Activated naive CD4-positive, alpha-beta T cell treated with anti-CD3 and anti-CD28 coated beads for 36 hours (primary cell): ENCODE measurements at places on chromosomes 3 and 15. TPM values are rescaled to one million over a fixed set of nuclear protein-coding genes. Genes with fewer than 3 reads are reported as not detected.

ADGRG7 gene
- not detected for total RNA-seq

- H3K4me1 ChIP-seq, result no peaks in the 10 kb centered on the region
- H3K4me3 ChIP-seq, result no peak overlapping the region
- H3K27me3 ChIP-seq, result no peaks in the 10 kb centered on the region
- H3K36me3 ChIP-seq, result peaks cover 4% of the 10 kb centered on the region
- H3K27ac ChIP-seq, result no peak overlapping the region
- no peak for DNase-seq
These were observed 252.1 kb downstream of the RPLP1 start for GRCh38 chr15:69704700-69705099.

TMEM62 gene
- 6.6 TPM for total RNA-seq

DNA sequence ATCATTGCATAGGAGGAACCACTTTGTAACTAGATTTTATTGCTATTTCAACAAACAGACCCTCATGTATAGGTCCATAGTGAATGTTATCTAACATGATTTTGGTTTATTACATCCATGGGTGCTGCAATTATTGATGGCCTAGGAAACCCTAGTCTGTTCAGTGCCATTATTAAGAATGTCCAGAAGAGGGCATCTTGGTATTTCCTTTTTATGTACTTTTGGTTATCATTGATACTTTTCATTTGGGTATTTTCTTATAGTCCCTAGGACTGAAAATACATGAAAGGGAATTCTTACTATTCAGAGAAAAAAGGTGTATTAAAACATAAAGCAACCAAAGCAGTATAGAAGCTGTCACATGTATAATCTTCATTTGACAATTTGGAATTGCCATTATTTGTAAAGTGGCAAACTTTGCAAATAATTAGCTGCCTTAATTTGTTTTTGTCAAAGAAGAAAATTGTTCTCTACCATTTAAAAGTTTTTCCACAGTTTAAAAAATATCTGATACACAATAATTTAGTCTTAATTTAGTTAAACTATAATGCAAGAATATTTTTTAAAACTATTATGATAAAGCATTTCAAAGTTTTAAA is 48.7 kb downstream of the CNOT10 start:
- no peaks in the 10 kb centered on the region for H3K27me3 ChIP-seq
- no peak for DNase-seq
- no peak overlapping the region for H3K27ac ChIP-seq
- H3K36me3 ChIP-seq, result peaks cover 20% of the 10 kb centered on the region
- no peak overlapping the region for H3K4me3 ChIP-seq

DNA sequence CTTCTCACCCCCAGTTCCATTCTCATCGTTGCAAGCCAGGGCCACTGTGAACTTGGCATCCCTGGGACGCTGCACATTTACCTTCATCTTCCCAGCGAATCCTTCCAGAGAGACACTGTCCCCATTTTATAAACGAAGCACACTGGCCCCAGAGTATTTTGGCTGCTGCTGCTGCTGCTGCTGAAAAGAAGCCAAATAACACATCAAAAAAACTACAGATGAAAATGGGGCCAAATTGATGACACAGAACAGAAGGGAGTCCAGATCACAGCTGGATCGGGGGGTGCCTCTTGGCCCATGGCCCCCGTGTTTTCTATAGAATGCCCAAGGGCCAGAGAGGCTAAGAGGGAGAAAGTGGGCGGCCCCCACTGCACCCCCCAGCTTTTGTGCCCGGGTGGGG is 221.0 kb upstream of the IGF1R start:
- no peak for DNase-seq
- peaks cover 3% of the 10 kb centered on the region for H3K4me1 ChIP-seq
- no peak overlapping the region for H3K27ac ChIP-seq
- H3K27me3 ChIP-seq, result peaks cover 60% of the 10 kb centered on the region
- H3K4me3 ChIP-seq, result no peak overlapping the region
- no peaks in the 10 kb centered on the region for H3K36me3 ChIP-seq

GRCh38 chr3:143510601-143511000 is 337.7 kb downstream of the SLC9A9 start:
- H3K27ac ChIP-seq, result no peak overlapping the region
- no peaks in the 10 kb centered on the region for H3K36me3 ChIP-seq
- H3K4me1 ChIP-seq, result peaks cover 5% of the 10 kb centered on the region
- no peaks in the 10 kb centered on the region for H3K27me3 ChIP-seq
- peak; percentile 10 for DNase-seq

SERINC4 gene
- total RNA-seq, result 0.14 TPM

DNA sequence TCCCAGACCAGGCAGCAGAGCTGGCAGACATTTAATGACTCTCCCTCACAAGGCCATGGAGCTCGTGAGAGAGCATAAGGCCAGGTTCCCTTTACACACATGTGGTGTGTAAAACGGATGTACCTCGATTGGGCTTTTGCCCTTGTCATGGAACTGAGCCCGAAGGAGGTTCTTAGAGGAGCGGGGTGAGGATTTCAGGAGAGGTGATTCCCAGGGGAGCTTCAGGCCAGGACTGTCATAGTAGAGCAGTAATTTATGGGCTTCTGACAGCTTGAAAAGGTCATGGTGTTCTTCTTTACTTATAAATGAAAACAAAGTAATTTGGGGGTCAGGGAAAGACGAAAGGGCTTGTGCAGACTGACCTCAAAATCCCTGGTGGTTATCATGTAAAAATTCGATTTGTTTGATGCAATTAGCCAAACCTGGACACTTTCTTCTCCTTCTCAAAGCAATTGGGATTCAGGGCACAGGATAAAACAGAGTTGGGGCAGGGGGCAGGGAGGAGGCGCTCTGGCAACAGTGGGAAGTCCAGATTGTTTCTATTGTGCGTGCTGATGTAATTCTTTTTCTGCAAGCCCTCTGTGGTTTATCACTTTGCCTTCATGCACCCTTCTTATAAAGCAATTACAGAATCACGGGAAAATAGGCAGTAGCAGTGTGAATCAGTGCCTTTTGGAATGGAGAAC is 51.0 kb downstream of the CACNA1D start:
- H3K4me3 ChIP-seq, result no peak overlapping the region
- H3K27ac ChIP-seq, result no peak overlapping the region
- H3K4me1 ChIP-seq, result peaks cover 6% of the 10 kb centered on the region

DNA sequence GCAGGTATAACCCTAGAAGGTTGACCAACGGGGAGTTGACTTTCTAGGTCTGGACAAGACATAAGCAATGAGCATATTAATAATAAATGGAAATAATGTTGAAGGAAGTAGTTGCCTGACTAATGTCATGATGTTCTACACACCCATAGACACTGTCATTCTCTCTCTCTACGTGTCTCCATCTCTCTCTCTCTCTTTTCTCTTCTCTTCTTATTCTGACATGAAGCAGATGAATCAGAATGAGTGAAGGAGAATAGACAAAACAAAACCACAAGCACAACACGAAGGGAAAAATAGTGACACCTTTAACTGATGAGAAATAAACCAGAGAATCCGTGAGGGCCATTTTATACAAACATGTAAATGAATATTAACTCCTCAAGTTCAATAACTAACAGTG is 26.7 kb upstream of the CCDC80 start:
- DNase-seq, result no peak
- H3K4me3 ChIP-seq, result no peak overlapping the region
- H3K4me1 ChIP-seq, result peaks cover 12% of the 10 kb centered on the region
- no peaks in the 10 kb centered on the region for H3K36me3 ChIP-seq

PLA2G4B gene
- 9.7 TPM for total RNA-seq

DNA sequence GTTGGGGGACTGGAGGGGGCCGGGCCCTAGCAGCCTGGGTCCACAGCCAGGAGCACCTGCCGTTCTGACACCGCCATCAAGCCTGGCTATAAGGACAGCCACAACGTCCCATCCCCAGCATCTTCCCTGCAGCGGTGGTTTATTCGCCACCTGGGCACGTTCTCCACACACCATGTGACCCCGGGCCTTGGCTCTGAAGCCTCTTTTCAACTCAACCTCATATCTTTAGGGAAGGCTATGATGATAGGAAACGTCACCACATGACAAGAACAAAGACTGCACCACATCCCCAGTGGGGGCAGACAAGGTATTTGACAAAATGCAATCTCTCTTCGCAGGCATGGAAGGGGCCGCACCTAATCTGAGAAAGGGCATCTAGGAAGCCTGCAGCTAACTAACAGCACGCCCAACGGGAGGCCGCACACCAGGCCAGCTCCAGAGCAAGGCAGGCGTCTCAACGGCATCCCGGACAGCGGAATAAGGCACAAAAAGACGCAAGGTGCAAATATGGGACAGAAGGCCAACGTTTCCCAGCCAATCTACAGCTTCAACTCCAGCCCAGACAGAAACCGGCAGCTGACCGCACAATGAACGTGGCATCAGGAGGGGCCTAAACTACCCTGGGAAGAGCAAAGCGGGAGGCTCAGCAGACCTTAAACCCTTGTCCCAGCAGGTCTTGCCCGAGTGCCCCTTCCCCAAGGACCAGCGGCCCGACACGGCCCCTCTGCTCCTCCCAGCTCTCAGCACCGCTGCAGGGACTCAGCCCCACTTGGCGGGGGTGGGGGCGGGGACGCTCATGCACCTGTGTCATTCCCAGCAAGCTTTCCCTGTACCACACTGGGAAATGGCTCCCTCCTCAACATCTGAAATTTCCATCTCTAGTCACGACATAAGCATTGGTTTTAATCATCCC is 41.9 kb downstream of the NIPA2 start:
- no peaks in the 10 kb centered on the region for H3K4me1 ChIP-seq
- H3K27ac ChIP-seq, result no peak overlapping the region
- H3K4me3 ChIP-seq, result no peak overlapping the region
- no peak for DNase-seq

GRCh38 chr3:108180194-108180593 is 42.0 kb downstream of the IFT57 start:
- H3K27me3 ChIP-seq, result no peaks in the 10 kb centered on the region
- H3K36me3 ChIP-seq, result peaks cover 8% of the 10 kb centered on the region
- H3K27ac ChIP-seq, result no peak overlapping the region

GRCh38 chr15:71899674-71900073 is 89.3 kb downstream of the NR2E3 start:
- no peak for DNase-seq
- H3K27ac ChIP-seq, result no peak overlapping the region
- no peak overlapping the region for H3K4me3 ChIP-seq
- peaks cover 22% of the 10 kb centered on the region for H3K36me3 ChIP-seq
- no peaks in the 10 kb centered on the region for H3K27me3 ChIP-seq
- no peaks in the 10 kb centered on the region for H3K4me1 ChIP-seq

POU1F1 gene
- total RNA-seq, result not detected

- no peak for DNase-seq
- no peaks in the 10 kb centered on the region for H3K36me3 ChIP-seq
- H3K27me3 ChIP-seq, result peaks cover 2% of the 10 kb centered on the region
- no peak overlapping the region for H3K4me3 ChIP-seq
- no peak overlapping the region for H3K27ac ChIP-seq
- no peaks in the 10 kb centered on the region for H3K4me1 ChIP-seq
These were observed 389.0 kb upstream of the THBS1 start for GRCh38 chr15:39191871-39192291.

- no peaks in the 10 kb centered on the region for H3K4me1 ChIP-seq
- no peak overlapping the region for H3K27ac ChIP-seq
- H3K36me3 ChIP-seq, result peaks cover 2% of the 10 kb centered on the region
- H3K4me3 ChIP-seq, result no peak overlapping the region
- no peaks in the 10 kb centered on the region for H3K27me3 ChIP-seq
These were observed 63.9 kb downstream of the TNFAIP8L3 start for GRCh38 chr15:51030649-51031316.

PAK6 gene
- not detected for total RNA-seq

DNA sequence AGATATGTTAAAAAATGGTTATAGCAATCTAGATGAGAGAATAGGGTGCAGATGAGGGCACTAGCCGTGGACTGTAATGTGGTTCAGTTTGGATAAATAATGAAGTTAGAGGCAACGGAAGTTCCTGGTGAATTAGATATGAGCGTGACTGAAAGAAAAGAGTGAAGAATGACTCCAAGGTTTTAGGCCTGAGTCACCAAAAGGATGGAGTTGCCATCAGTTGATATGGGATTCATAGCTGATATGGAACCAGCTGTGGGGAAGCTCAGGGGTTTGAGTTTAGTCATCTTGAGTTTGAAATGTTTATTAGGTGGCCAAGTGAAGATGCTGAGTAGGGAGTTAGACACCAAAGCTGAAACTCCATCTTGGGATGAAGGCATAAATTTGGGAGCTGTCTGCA is 66.2 kb downstream of the SSR3 start:
- DNase-seq, result no peak
- H3K4me1 ChIP-seq, result peaks cover 18% of the 10 kb centered on the region
- H3K27me3 ChIP-seq, result no peaks in the 10 kb centered on the region
- no peak overlapping the region for H3K4me3 ChIP-seq
- no peak overlapping the region for H3K27ac ChIP-seq

- H3K27ac ChIP-seq, result no peak overlapping the region
- no peaks in the 10 kb centered on the region for H3K36me3 ChIP-seq
- no peak for DNase-seq
- no peaks in the 10 kb centered on the region for H3K27me3 ChIP-seq
- no peaks in the 10 kb centered on the region for H3K4me1 ChIP-seq
These were observed 173.7 kb upstream of the CRBN start for GRCh38 chr3:3353153-3353552.

TMEM207 gene
- total RNA-seq, result not detected

GRCh38 chr15:91258415-91258759 is 158.3 kb downstream of the SV2B start:
- peak; percentile 10 for DNase-seq
- H3K36me3 ChIP-seq, result no peaks in the 10 kb centered on the region
- no peaks in the 10 kb centered on the region for H3K4me1 ChIP-seq

GRCh38 chr3:64327100-64327804 is 102.0 kb upstream of the PRICKLE2 start:
- no peak for DNase-seq
- H3K36me3 ChIP-seq, result no peaks in the 10 kb centered on the region
- H3K27me3 ChIP-seq, result peaks cover 6% of the 10 kb centered on the region
- H3K27ac ChIP-seq, result no peak overlapping the region
- H3K4me1 ChIP-seq, result no peaks in the 10 kb centered on the region

DNA sequence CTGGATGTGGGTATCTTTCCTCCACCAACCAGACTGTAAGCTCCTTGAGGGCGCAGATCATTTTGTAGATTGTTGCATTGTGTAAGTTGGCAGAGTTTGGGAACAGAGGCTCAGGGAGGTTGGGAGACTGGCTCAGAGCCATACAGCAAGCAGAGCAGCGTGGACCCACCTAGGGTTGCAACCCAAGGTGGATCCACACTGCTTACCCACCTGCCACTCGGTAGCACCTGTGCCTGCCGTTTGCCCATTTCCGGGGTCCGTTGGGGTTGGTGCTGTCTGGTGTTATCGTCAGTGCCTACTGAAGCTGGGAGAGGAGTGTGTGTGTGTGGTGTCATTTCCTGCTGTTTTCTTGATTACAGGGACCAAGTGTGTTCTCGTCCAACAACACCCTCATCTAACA is 19.0 kb downstream of the SMAD6 start:
- H3K27ac ChIP-seq, result no peak overlapping the region
- no peak for DNase-seq
- no peak overlapping the region for H3K4me3 ChIP-seq
- H3K27me3 ChIP-seq, result no peaks in the 10 kb centered on the region

RBP2 gene
- not detected for total RNA-seq

- H3K36me3 ChIP-seq, result no peaks in the 10 kb centered on the region
- H3K4me1 ChIP-seq, result peaks cover 2% of the 10 kb centered on the region
- H3K27ac ChIP-seq, result no peak overlapping the region
- H3K27me3 ChIP-seq, result no peaks in the 10 kb centered on the region
These were observed 71.2 kb downstream of the TIGIT start for GRCh38 chr3:114364806-114365654.

GOLGA8G gene
- not detected for total RNA-seq

ARPIN gene
- not detected for total RNA-seq
